Lung (tissue), 17 donors: ENCODE measurements at places on chromosomes 2 and 18. TPM values are rescaled to one million over a fixed set of nuclear protein-coding genes. Genes with fewer than 3 reads are reported as not detected.

DNA sequence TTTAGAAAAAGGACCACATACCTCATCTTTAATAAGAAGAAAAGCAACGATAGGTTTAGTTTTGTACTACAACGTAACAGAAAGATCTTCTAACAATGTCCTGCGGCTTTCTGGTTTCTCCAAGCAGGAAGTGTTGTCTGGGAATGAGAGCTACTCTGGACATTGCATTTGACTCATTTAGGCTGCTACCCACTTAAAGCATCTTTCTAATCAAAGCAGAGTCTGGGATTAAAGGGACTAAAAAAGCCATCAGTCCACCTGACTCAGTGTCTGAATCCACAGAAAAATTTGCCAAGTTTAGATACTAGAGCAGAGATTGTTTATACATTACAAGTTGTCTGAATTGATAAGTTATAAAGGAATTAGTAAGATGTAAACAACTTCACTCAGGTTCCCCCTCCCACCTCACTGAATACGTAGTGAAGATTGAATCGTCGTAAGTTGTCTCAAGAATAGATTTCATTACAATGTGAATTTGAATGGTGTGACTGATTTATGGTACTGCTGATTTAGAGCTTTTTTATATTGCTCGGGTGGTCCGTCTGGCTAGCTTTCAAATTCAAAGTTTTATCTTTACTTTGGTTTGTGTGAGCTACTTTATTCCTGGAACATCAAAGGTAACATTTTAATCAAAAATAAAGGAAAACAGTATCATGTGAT lies 70.2 kb upstream of the SMIM21 start:
- no peak for DNase-seq
- H3K36me3 ChIP-seq, result no peaks in the 10 kb centered on the region
- H3K27me3 ChIP-seq, result peaks cover 2% of the 10 kb centered on the region
- no peak overlapping the region for H3K27ac ChIP-seq
- no peak overlapping the region for H3K4me3 ChIP-seq
- H3K4me1 ChIP-seq, result no peaks in the 10 kb centered on the region

- no peaks in the 10 kb centered on the region for H3K27me3 ChIP-seq
- H3K36me3 ChIP-seq, result no peaks in the 10 kb centered on the region
- no peak overlapping the region for H3K4me3 ChIP-seq
- no peak for DNase-seq
Observed at GRCh38 chr2:213087040-213087439, 64.4 kb downstream of the IKZF2 start.

GRCh38 chr2:197281421-197281820 lies 29.2 kb downstream of the ANKRD44 start:
- H3K27ac ChIP-seq, result no peak overlapping the region
- H3K36me3 ChIP-seq, result no peaks in the 10 kb centered on the region
- no peaks in the 10 kb centered on the region for H3K27me3 ChIP-seq
- DNase-seq, result peak; percentile 57
- H3K4me3 ChIP-seq, result no peak overlapping the region
- peaks cover 15% of the 10 kb centered on the region for H3K4me1 ChIP-seq

DNA sequence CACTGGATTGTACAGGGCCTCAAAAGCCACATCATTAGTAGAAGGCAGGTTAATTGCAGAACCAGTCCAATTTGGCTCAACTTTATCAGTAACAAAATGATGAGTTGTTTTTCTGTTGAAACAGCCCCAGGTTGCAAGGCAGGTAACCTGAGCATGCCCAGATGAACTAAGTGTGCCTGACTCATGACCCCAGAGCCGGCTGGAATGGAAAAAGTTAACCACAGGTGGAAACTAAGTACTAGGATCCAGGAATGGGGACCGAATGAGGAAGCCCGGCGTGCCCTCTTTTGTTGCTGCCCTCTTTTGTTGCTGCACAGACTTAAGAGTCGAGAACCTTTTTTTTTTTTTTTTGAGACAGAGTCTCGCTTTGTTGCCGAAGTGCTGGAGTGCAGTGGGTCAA lies 79.5 kb upstream of the YWHAQ start:
- no peak overlapping the region for H3K4me3 ChIP-seq
- no peak for DNase-seq

GRCh38 chr2:239895116-239895515 lies 130.0 kb downstream of the NDUFA10 start:
- no peaks in the 10 kb centered on the region for H3K27me3 ChIP-seq
- H3K36me3 ChIP-seq, result no peaks in the 10 kb centered on the region
- H3K4me1 ChIP-seq, result peaks cover 5% of the 10 kb centered on the region
- H3K4me3 ChIP-seq, result no peak overlapping the region
- DNase-seq, result no peak

- no peak overlapping the region for H3K27ac ChIP-seq
- no peaks in the 10 kb centered on the region for H3K27me3 ChIP-seq
- H3K36me3 ChIP-seq, result peaks cover 6% of the 10 kb centered on the region
- no peak for DNase-seq
- no peak overlapping the region for H3K4me3 ChIP-seq
- peaks cover 6% of the 10 kb centered on the region for H3K4me1 ChIP-seq
Observed at GRCh38 chr18:8361941-8362471, 247.2 kb upstream of the RAB12 start.

TYMS gene
- total RNA-seq, result 23.4 TPM

NCKAP5 gene
- total RNA-seq, result 20.2 TPM

FOXI3 gene
- 0.17 TPM for total RNA-seq

SEPTIN10 gene
- total RNA-seq, result 63.9 TPM

HNMT gene
- 135 TPM for total RNA-seq

HIBCH gene
- total RNA-seq, result 21.4 TPM
